ENCODE measurements at places on chromosomes 1 and 21.
A peak's percentile ranks its signal among the peaks of the same experiment; 100 is the strongest.

DNA sequence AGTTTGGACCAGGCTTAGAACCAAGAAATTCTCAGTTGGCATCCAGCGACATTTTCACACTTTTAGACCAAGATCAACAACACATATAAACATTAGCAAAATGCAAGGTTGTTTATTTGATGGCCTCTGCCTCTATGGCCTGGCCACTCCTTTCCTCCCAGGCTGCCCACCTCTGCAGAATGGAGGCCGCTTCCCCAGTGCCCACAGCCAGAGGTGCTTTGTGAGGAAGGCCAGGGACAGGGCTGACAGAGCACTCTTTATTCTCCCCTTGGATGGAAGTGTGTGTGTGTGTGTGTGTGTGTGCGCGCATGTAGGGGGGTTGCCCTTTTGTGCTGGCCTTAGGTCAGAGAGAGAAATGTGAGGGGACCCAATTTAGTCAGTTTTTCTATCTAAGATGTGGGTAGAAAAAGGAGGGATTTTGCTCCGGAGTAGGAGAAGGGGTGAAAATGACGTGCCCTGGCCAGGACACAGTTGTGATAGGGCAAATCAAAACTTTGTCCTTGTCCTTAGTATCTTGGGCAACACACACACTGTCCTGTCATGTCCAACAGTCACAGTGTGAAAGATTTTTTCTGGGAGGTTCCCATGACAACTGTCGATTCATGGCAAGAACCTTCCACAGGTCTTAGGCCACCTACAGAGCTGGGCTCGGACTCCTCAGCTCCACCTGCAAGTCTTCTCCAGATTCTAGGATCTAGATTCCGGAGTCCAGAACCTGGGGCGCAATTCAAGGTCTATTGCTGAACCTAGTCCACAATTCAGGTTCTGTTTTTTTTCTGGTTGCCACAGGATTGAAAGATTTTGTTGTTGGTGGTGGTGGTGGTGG lies 104.9 kb upstream of the SLC2A1 start:
- no peak for DNase-seq

- DNase-seq = peak; percentile 10
Observed at GRCh38 chr1:200739702-200740570, 1.2 kb downstream of the CAMSAP2 start.

- no peak for DNase-seq
Observed at GRCh38 chr1:55289042-55289441, 73.9 kb upstream of the USP24 start.

- DNase-seq = peak; percentile 78
Observed at GRCh38 chr1:205285381-205286101, 36.0 kb downstream of the NUAK2 start.

GRCh38 chr21:36914244-36915013 lies 52.0 kb downstream of the HLCS start:
- DNase-seq = no peak

GRCh38 chr1:248821101-248821500 lies 4.6 kb downstream of the SH3BP5L start:
- no peak for DNase-seq

DNA sequence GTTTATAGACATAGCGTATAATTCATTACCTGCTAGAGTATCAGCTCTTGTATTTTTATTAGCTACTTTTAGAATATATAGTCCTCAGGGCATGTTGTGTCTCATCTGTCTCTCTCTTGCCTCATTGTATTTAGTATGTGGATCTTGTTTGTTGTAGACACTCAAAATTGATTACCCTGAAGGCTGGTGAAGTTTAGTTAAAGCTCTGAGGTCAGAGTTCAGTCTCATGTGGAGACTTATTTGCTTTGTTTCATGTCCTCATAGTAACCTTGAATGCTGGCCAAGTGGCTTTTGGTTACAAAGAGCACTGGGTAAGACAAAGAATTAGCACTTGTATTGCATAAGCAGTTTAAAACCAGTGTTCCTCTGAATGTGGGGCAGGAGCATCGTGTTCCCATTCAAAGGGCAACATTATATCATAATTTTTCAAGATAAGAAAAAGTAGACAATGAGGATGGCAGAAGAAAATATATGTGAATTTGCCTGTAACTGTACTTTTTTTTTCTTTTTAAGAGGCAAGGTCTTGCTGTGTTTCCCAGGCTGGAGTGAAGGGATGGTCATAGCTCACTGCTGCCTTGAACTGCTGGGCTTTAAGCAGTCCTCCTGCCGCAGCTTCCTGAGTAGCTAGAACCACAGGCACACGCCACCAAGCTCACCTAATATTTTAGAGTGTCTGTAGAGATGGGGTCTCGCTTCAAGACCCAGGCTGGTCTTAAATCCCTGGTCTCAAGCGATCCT lies 17.4 kb downstream of the CNST start:
- DNase-seq = no peak

GRCh38 chr1:55232448-55233144 lies 17.4 kb upstream of the USP24 start:
- DNase-seq = no peak

DNA sequence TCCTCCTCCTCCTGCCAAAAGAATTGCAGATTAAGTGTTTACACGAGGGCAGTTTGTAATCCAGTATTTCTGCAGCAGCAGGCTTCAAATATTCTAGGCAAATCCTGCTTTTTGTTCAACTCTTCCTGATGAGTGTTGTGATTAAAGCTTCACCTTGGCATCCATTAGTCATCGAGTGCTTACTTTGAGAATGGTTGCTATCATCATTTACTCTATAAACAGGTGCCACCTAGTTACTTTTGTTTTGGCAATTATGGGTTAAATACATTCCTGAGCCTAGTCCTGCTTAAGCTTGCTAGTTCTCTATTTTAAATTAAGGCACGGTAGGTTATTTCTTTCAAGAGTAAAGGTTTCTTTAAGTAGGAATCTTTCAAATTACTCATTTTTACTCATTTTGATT lies 20.3 kb downstream of the PDC start:
- DNase-seq = no peak

DNA sequence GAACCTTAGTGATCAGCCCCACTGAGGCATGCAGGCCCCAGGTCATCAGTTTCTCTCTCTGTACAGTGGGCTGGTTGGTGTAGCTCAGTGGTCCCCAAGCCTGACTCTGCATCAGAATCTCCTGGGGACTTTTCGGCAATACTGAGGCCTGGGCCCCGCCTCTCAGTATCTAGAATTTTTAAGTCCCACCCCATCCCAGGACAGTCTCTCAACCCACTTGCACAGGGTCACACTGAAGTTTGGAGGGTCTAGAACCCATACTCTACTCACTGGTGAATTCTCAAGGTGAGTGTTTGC lies 216.4 kb downstream of the MATN1 start:
- DNase-seq = no peak

- no peak for DNase-seq
Observed at GRCh38 chr1:16374266-16374665, 7.2 kb downstream of the SZRD1 start.

- DNase-seq = no peak
Observed at GRCh38 chr21:40505681-40506080, 341.3 kb downstream of the DSCAM start.

DNA sequence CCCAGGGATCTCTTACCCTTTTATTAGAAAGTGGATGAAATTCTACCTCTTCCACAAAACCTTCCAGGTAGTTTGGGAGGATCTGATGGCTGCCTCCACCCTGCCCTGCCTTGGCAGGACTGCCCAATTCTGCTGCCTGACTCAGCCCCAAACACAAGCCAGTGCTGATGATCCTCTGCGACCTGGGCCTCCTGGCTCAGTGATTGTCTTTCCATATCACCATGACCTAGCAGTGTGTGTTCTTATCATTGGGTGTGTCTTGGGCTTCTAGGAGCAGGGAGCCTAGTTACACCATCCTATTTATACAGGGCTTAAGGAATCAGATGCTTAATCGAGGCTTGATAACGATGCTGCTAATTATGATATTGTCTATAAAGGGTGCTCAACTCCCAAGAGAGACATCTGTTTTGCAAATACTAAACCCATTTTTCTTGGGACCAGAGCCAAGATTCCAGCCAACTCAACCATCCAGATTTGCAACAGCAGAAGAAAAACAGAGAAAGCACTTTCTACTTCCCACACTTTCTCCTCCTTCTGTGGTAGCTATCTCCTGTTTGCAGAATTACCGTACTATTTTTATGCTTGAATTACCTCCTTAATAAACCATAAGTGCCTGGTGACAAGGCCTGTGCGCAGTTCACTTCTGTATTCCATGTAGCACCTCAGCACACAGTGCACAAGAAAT lies 36.5 kb upstream of the KIF21B start:
- DNase-seq = no peak

- DNase-seq = no peak
Observed at GRCh38 chr1:160308451-160309184, 23.7 kb upstream of the PEX19 start.

- DNase-seq = no peak
Observed at GRCh38 chr1:174938281-174939007, 61.3 kb upstream of the CACYBP start.

DNA sequence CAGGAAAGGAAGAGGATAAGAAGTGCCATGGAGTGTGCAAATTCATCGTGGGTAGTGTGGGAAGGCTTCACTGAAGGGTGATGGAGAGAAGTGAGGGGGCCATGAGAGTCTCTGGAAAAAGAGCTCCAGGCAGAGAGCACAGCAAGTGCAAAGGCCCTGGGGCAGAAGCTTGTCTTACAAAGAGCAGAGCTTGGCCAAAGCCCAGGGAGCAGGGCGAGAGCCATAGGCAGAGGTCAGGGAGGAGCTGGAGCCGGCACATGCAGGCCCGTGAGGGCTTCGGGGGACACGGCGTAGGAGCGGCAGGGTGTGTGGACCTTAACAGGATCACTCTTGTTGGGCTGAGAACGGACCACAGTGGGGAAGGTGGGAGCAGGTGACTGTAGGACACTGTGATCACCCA lies 83.7 kb upstream of the EDN2 start:
- DNase-seq = no peak

DNA sequence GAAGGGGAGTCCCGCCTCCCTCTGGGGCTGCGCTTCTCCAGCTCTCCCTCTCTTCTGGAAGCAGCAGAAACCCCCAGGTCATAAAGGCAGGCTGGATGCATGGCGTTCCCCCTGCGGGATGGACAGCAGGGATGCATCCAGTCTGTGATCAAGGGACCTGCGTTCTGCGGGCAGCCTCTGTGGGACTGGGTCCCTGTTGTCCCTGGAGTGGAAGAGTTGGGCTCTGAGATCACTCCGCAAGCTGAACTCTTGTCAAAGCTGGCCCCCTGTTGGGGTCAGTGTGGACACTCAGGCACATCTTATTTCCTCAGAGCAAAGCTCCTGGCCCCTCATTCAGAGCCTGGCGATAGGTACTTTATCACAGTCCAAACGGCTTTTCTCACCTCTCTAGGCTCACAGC lies 341.2 kb downstream of the PTPRU start:
- DNase-seq = no peak

- DNase-seq = no peak
Observed at GRCh38 chr21:41006636-41007035, 159.7 kb upstream of the DSCAM start.

DNA sequence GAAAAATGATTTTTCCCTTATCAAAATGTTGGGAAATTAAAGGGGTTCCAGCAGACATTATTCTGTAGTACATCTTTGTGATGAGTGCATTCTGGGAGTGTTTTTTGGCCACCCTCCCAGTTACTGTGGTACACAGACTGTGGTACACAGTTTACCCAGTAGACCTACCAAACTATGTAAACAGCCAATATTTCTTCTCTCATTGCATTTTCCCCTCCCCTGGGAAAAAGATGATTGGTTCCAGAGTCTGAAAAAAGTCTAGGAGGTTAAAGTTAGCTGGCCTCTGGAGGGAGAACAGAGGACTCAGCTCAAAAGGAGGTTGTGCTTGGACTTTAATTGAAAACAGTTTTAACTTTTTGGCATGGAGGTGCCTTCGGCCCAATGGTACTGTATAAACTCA lies 42.5 kb downstream of the PGM1 start:
- no peak for DNase-seq

- DNase-seq = no peak
Observed at GRCh38 chr1:231383159-231383860, 38.8 kb downstream of the EGLN1 start.

DNA sequence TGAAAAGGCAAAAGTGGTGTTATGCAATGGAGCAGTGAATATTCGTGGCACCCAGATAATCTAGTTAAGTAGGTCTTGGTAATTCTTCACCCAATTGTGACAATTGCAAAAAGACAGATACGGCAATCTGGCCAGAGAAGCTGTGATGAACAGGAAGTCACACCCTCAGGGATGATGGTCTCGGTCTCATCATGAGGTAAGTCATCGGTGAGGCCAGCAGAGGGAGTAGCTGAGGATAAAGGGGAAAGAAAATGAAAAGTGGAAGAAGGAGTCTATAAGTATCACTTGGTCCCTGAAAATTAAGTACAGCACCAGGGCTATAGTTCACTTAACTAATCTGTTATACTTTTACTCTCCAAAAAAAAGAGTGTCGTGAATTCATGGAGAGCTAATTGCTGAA lies 258.8 kb upstream of the NCAM2 start:
- no peak for DNase-seq

DNA sequence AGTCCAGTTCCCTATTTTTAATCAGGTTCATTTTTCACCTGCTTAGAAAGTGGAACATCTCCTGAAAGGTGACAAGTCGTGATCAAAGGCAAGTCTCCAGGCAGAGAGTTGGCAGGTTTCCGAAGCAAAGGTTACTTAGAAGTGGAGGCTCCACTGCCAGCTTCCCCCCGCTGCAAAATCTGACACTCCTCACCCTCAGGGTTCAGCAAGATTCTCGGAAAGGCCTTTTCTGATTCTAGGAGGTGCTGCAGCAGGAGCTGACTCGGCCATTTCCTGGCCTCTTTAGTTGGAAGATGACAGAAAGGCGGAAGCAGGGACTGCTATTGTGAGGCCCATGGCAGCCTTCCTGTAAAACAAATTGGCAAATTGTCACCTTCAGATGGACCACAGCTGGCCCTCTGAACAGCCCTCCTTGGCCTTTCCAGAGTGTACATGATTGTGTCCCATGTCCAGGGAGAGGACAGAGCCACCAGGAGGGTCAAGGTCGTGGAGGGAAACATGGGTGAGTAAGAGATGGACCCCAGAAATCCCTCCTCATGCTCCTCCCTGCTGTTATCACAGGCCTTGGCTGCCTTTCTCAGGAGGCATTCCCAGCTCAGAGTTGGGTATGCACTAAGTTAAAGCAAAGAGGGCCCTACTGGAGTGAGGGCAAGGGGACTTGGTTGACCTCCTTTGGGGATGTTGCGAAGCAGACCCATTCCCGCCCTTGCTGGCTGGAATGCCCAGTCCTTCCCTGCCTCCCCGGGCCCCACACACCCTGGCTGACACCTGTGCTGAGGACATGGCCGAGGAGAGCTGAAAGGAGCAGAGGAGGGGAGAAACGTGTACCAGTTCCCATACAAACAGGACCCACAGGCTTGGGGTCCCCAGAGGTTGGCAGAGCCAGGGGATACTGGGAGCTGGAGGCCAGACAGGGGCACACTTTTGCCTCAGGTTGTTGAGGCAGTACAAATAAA lies 115.5 kb upstream of the IRF2BP2 start:
- DNase-seq = peak; percentile 68

DNA sequence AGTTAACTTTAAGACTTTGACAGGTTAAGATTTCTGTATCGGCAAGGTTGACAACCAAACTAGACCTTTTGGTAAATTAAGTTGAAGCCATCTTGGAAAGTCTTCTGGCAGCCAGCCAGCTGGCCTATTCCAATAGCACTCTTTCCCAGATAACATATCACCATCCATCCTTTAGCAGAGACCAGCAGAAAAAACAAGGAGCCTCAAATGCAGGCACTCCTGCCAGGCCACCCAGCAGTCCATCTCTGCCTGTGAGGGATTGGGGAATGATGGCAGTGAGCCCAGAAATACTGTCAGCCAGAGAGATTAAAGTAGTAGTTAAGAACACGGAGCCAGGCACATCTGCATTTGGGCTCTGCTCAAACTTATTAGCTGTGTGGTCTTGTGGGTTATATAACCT lies 19.4 kb downstream of the ZBTB40 start:
- no peak for DNase-seq

- DNase-seq = no peak
Observed at GRCh38 chr1:216422821-216423520, at the start of gene USH2A. TSS of gene USH2A (minus strand) at chr1:216423448. CDS start at chr1:216422336, 1,112 bp downstream.

- no peak for DNase-seq
Observed at GRCh38 chr1:39132505-39133339, 71.8 kb upstream of the MACF1 start.

Data from OCI-LY7 (cell line).